ENCODE measurements at places on chromosomes 11 and 22.

- no peak for DNase-seq
These were observed 53.9 kb downstream of the MN1 start for GRCh38 chr22:27747396-27748221.

- peak; percentile 27 for DNase-seq
These were observed 3.9 kb upstream of the VSIG10L2 start for GRCh38 chr11:125941619-125942611.

GRCh38 chr11:84905411-84905810 is 721.7 kb downstream of the DLG2 start:
- no peak for DNase-seq

- no peak for DNase-seq
These were observed 193.6 kb downstream of the CWF19L2 start for GRCh38 chr11:107263844-107264563.

DNA sequence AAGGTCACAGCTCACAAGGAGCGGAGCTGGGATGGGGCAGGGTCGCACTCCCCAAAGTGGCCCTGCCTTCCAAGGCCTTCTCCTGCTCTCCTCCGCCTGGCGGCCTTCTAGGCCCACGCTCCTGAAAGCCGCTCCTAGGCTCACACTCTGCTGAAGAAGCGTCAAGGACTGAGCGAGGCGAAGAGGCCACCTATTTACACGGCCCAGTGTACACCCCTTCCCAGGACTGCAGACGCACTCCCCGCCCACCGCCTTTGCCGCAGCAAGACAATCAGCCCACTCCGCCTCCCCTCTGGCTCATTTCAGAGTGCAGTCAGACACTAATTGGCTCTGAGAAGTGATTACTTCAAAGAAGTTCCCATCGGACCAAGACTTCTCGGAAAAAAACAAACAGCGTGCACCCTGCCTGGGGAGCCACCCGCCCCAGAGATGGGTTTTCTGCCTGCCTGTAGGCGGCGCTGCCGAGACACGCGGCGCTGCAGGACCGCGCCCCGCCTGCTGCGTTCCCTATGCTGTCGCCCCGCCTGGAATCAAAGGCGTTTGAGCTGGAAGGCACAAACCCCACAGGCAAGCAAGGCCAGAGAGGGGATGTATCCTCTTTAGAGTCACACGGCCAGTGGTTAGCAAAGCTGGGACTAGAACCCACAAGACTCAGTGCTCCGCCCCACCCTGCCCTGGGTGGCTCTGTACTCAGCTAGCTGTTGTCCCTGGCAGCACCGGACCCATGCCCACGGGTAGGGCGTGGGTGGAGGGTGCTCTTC is 414.8 kb downstream of the BUD13 start:
- no peak for DNase-seq

- DNase-seq: no peak
These were observed 74.4 kb upstream of the ARHGAP32 start for GRCh38 chr11:129266536-129266935.

DNA sequence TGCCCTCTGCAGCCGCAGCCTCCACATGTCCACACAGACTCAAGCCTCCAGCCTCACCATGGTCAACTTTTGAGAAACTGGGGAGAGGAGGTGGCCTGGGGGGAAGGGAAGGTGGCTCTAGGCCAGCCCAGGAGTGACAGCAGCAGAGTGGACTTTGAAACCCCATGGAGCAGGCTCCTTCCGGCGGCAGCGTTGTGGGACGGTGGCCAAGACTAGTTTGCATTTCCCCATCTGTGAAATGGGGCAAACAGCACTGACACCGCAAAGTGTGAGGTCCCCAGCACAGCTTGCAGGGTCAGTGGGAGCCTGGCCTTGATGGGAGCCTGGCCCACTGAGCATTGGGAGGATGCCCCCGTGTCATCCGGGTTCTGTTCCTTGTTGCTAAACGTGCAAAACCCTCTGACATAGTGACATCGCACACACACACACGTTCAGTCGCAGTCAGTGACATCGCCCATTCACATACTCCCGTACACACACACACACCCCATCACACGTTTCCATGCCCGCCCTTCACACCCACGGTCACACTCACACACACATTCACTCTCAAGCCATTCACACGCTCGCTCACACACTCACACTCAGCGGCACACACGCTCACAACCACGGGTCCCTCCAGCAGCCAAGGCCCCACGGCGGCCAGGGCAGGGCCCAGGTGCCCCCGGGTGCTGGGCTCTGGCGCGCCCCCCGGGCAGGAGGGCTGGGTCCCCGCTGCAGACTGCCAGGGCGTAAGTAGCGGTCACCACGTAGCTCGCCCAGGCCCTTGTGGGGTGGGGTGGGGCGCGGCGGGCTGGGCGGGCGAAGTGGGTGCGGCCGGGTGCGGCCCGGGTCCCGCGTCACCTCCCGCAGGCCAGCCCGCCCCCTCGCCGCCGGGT is 585 bp downstream of the CYB5R3 start:
- peak; percentile 54 for DNase-seq

DNA sequence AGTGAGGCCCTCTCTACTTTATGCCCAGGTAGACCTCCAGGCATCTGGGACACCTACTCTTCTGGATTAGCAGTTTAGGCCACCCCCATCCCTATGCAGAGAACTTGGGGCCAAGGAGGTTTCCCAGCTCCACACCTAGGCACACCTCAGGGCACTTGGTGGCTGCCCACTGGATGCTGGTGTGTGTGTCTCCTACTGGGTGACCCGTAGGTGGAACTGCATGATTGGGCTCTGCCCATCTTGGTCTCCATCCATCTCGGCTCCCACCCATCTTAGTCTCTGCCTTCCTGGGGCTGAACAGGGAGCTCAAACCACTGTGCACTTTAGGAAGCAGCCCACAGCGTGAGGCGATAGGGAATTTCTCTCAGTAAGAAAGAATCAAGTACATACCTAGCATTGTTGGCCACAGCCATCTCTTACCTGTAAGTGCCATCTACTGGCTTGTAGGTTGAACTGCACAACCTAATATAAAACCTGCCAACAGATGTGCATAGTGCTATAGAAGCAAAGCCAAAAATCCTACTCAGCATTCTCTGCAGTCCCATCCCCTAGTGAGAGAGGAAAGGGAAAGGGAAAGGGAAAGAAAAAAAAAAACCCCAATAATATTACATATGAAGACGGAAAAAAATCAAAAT is 61.6 kb upstream of the PTPN5 start:
- DNase-seq: no peak

GRCh38 chr22:29106839-29107238 is 34.0 kb downstream of the KREMEN1 start:
- no peak for DNase-seq

DNA sequence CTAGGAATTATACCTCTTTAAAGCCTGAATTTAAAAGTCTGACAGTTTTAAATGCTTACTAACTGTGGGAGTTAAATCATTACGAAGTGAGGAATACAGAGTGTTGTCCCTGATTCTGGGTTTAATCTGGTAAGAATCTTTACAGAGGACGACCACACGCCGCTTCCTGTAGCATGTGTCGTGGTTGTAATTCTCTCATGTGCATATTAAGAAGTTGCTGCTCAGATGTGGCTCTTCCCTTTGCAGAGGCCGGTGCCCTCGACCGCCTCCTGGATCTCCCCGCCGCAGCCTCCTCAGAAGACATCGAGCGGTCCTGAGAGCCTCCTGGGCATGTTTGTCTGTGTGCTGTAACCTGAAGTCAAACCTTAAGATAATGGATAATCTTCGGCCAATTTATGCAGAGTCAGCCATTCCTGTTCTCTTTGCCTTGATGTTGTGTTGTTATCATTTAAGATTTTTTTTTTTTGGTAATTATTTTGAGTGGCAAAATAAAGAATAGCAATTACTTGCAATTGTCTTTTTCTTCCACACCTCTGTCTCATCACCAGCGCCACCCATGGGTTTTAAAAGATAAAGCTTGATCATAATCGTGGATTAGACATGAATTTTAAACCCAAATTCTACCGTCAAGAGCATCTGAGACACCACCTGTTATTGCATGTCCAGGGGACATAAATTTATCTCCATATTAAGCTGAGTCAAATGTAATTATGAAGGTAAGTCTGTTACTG is 6.5 kb downstream of the GAL start:
- peak; percentile 32 for DNase-seq

- peak; percentile 68 for DNase-seq
These were observed 37.6 kb downstream of the ZNF195 start for GRCh38 chr11:3341298-3341697.

DNA sequence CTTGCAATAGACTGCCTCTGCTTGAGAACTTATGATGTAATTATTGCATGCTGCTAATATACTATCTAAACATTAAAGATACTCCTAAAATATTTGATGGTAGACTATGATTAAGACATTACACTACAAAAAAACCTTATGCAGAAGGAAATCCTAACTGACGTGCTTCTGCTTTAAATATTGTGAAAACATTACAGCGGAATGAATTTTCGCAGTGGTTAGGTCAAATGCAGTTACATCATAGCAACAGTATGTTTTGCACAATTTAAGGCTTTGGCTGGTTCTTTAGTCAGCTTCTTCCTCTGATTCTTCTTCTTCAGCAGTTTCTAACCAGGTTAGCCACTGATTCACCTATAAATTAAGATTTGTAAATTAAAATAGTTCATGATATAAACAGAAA is 11.2 kb downstream of the EIF4G2 start:
- no peak for DNase-seq

DNA sequence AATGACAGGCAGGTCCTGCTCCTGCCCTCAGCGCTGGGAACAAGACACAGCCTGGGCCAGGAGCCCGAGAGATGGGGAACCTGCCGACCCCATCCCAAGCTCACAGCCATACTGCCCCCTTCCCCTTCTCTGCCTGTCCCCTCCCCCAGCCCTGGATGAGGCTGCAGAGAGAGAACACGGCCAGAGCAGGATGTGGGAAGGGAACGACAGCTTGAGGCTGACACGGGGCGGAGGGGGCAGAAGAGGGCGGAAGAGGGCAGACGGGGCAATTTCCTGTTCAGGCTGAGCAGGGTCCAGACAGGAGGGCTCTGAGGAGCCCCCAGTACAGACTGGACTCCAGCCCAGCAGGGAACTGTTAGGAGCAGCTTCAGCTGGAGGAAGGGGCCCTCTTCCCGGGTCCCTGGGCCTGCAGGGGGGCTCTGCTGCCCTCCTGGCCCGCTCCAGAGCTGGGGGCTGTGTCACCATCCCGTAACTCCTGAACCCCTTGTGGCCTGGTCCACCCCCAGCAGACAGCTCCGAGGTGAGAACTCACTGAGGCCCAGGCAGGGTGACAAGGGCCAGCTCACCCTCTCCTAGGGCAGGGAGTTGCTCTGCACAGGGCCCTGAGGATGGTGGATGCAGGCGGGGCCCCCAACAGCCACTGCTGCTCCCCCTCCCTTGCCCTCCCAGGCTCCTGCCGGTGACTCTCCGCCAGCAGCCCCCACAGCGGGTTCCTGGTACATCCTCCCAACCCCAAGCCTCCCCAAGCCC is 5.7 kb downstream of the CTSD start:
- DNase-seq: peak; percentile 54

GRCh38 chr11:17410606-17411379 is 22.3 kb upstream of the KCNJ11 start:
- DNase-seq: no peak

DNA sequence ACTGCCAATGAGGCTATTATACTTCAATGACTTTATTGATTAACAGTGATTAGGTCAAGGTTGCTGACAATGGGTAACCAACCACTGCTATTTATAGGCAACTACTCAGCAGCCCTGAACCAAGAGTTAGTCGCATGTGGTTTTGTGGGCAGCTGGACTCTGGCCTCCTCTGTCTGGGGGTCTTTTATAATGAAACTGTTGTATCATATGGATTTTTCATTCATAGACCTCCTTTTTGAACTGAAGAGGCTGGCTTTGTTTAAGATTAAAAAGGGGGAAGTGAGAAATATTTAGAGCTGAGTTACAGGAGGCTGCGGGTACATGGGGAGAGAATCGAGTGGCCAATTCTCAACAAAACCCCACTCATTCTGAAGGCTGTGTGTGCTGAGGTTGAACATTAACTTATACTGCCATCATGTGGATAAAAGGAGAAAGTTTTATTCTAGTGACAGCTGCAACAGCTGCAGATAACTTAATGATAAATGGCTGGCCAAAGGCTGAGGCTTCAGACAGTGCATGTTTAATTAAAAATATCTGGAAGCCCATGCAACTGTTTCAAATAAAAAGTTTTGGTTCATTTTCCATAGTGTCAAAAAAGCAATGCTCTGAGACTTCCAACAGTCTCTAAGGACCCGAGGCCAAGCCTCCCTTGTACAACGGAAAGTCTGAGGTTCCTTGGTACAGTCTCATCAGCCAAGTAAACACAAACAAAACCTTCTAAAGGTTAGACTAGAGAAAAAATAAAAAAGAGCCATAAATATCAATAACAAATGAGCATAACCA is 682.6 kb downstream of the KCNA4 start:
- DNase-seq: no peak

- DNase-seq: peak; percentile 10
These were observed 71.5 kb upstream of the TTC12 start for GRCh38 chr11:113242767-113243397.

- no peak for DNase-seq
These were observed 12.8 kb upstream of the LMO1 start for GRCh38 chr11:8276528-8276927.

- no peak for DNase-seq
These were observed 11.8 kb downstream of the CDCA5 start for GRCh38 chr11:65071907-65072630.

DNA sequence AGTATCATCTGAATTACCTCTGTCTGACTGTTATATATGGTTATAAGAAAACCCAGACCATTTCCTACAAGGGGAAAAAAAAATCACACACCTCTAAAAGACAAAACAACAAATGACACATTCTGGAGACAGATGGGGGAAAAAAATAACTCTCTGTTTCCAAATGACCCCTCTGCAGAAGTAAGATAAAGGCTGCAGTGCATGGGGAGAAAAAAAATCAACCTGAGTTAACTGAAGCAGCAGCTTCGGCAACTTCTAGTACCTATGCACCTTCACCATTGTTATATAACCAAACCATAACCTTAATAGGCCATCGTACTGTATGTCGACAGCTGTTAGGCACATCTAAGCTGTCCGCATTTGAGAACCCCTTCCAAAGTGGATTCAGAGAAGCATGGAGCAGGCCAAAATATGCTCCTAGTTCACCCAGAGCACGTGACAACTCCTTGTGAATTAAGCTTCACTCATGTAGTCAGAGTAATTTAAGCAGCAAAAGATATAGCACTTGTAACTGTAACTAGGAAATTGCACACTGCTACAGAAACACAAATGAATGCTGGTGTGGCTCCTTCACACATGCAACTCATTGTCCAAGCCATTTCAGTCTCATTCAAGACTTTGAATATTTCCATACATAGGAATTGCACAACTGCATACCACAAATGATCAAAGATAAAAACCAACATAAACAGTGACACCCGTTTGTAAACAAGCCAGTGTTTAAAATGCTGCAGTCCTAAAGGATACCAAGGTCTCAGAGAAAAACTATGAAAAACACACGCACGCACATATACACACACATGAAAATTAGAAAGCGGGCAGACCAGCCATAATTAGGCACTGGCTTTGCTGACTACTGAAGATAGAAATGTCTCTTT is 2.7 kb downstream of the SIK3 start:
- DNase-seq: peak; percentile 40

- no peak for DNase-seq
These were observed 54.2 kb downstream of the TEAD1 start for GRCh38 chr11:12728417-12728816.
